Glutamatergic neuron (in vitro differentiated cells): ENCODE measurements at places on chromosomes 2 and 18. TPM values are rescaled to one million over a fixed set of nuclear protein-coding genes. Genes with fewer than 3 reads are reported as not detected.

DNA sequence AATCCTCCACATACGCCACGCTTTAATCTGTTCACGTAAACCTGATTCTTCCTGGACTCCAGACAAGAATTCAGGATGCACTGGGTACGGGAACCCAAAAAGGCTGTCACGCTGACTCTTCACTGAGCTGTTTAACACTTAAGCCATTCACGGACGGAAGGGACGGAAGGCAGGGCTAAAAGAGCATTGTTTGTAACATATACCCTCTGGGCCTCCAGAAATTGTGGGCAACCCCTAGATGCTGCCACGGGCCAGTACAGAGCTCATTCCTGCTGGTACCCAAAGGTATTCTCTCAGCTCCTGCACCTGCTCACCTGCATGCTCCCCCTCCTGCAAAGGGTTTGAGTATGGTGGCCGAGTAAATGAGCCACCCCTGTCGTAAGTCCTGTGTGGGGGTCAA is 45.6 kb upstream of the RMP24 start:
- peaks cover 6% of the 10 kb centered on the region for H3K36me3 ChIP-seq
- DNase-seq, result no peak
- no peaks in the 10 kb centered on the region for H3K27me3 ChIP-seq
- H3K4me3 ChIP-seq, result no peak overlapping the region

DNA sequence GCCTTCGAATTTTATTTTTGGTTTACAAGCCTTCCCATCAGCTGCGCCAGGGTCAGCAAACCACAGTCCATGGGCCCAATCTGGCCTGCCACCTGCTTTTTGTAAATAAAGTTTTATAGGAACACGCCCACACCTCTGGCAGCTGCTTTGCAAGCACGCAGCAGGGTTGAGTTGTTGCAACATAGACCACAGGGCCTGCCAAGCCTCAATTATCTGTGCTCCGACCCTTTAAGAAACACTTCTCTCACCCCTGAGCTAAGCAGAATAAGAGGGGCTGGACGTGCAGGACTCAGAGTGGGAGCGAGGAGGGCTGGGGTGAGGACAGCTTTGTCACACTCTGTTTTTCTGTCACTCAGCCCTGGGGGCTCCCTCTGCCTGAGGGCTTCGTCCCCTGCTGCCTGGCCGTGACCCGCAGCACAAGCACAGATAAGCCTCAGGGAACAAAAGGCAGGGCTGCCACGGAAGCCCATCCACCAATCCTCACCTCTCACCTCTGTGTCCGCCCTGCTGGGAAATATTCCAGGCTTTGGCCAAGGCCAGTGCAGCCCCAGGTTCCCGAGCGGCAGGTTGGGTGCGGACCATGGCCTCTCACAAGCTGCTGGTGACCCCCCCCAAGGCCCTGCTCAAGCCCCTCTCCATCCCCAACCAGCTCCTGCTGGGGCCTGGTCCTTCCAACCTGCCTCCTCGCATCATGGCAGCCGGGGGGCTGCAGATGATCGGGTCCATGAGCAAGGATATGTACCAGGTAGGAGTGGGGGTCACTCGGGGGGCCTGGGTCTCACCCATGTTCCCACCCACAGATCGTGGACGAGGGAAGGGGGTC is at the start of gene AGXT:
Gene AGXT (plus strand): TSS at position 539 of the 823 bp plus-strand sequence. CDS start 42 bp downstream, at position 581.
- no peaks in the 10 kb centered on the region for H3K4me1 ChIP-seq
- peaks cover 6% of the 10 kb centered on the region for H3K27me3 ChIP-seq
- H3K4me3 ChIP-seq, result no peak within 1 kb of the TSS

- H3K4me3 ChIP-seq, result peak overlapping the region; percentile 38
- H3K27me3 ChIP-seq, result peaks cover 5% of the 10 kb centered on the region
- no peak for DNase-seq
Measured at GRCh38 chr2:71550801-71551630, 97.7 kb downstream of the DYSF start.

- H3K4me1 ChIP-seq, result no peaks in the 10 kb centered on the region
- no peaks in the 10 kb centered on the region for H3K36me3 ChIP-seq
- no peak for DNase-seq
- H3K4me3 ChIP-seq, result no peak overlapping the region
Measured at GRCh38 chr18:44502790-44503189, 177.9 kb upstream of the SETBP1 start.

- H3K36me3 ChIP-seq, result no peaks in the 10 kb centered on the region
- no peak for DNase-seq
- no peak overlapping the region for H3K4me3 ChIP-seq
- no peak overlapping the region for H3K27ac ChIP-seq
Measured at GRCh38 chr2:227848146-227848545, 23.3 kb upstream of the DAW1 start.

DNA sequence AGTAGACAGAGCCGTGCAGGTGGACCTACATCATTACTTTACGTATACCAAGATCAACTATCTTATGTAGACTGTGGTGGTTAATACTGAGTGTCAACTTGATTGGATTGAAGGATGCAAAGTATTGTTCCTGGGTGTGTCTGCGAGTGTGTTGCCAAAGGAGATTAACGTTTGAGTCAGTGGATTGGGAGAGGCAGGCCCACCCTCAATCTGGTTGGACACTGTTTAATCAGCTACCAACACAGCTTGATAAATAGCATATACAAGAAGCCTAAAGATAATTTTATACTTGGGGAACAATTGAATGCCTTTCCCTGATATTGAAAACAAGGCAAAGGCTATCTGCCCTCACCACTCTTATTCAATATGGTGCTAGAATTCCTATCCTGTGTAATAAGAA is 604.2 kb upstream of the ZEB2 start:
- no peak overlapping the region for H3K4me3 ChIP-seq
- H3K4me1 ChIP-seq, result no peaks in the 10 kb centered on the region
- no peak for DNase-seq
- no peak overlapping the region for H3K27ac ChIP-seq
- H3K36me3 ChIP-seq, result no peaks in the 10 kb centered on the region

DNA sequence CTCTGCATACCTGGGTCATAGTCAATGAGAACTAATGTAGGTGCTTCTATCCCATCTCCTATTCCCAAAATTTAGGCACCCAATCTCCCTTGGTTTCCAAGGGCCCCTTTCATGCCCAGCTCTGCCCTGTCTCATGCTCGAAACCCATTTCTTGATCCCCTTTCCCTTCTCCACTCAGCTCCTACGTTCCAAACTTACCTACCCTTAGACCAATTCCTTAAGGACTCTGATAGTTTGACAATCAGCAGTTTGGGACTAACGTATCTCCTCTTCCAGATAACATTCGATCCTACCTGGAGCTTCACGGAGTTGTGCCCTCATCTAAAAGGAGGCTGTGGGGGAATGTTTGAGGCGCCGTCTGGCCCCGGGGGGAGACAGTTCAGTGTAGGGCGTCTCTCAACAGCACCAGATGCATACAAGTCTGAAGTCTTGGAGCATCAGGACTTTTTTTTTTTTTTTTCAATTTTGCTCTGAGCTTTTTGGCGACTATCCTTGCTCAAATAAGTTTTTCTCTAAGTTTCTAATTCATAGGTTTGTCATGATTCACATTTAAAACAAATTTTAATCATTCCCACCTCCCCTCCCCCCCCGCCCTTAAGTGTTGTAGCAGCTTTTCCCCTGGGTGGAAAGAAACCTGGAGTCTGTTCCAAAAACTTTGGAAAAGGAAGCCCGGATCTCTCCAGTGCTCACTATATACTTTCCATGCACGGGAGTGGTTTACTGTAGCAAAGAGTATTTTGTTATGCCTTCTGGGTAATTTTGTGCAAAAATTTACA is 141.2 kb upstream of the LGALSL start:
- peaks cover 3% of the 10 kb centered on the region for H3K36me3 ChIP-seq
- H3K4me3 ChIP-seq, result no peak overlapping the region
- DNase-seq, result no peak
- no peak overlapping the region for H3K27ac ChIP-seq
- peaks cover 8% of the 10 kb centered on the region for H3K4me1 ChIP-seq

DNA sequence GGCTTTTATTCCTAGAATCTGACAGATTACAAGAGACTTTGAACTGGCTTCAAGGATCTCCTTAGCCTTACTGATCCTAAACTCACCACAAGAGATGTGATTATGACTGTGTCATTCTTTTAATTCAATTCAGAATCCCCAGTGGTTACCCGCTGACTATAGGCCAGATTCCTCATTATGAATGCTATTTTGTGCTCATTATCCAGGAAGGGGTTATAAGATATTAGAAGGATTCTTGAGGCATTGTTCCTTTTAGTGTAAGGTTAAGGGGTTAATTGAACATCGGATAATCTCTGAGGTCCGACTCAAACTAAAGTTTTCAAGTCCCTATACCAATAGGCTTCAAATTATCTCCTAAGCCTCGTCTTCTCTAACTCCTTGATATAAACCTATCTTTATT is 39.4 kb upstream of the TDRD15 start:
- no peaks in the 10 kb centered on the region for H3K36me3 ChIP-seq
- no peak overlapping the region for H3K4me3 ChIP-seq
- H3K27me3 ChIP-seq, result no peaks in the 10 kb centered on the region
- no peaks in the 10 kb centered on the region for H3K4me1 ChIP-seq

GRCh38 chr18:61988100-61988499 is 95.3 kb upstream of the RNF152 start:
- no peak overlapping the region for H3K27ac ChIP-seq
- no peaks in the 10 kb centered on the region for H3K36me3 ChIP-seq
- H3K4me3 ChIP-seq, result no peak overlapping the region
- no peak for DNase-seq

DNA sequence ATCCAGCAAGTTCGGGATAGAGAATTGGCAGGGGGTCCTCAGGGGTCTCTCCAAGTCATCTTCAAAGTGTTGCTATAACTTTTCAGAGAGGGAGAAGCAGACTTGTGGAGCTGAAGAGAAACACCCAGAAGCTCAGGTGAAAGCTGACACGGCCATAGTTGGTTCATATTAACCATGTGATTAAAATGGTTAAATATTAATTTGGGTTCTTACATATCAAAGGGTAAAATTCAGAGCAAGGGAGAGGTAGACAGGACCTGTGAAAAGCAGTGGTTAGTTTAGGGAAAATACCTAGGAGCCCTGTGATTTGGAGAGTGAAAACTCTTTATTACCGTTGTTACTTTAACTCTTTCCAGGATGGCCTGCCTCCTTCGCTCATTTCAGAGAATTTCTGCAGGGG is at the start of gene UGT1A6:
Gene UGT1A6 (plus strand): TSS at position 243 of the 400 bp plus-strand sequence. CDS start 115 bp downstream, at position 358.
- no peaks in the 10 kb centered on the region for H3K4me1 ChIP-seq
- DNase-seq, result no peak
- H3K27me3 ChIP-seq, result no peaks in the 10 kb centered on the region
- no peak within 1 kb of the TSS for H3K4me3 ChIP-seq
- no peaks in the 10 kb centered on the region for H3K36me3 ChIP-seq
- H3K27ac ChIP-seq, result no peak within 1 kb of the TSS

GRCh38 chr2:207978177-207978948 is 47.0 kb downstream of the PLEKHM3 start:
- no peaks in the 10 kb centered on the region for H3K36me3 ChIP-seq
- DNase-seq, result no peak
- H3K4me1 ChIP-seq, result no peaks in the 10 kb centered on the region
- no peaks in the 10 kb centered on the region for H3K27me3 ChIP-seq
- no peak overlapping the region for H3K27ac ChIP-seq

DNA sequence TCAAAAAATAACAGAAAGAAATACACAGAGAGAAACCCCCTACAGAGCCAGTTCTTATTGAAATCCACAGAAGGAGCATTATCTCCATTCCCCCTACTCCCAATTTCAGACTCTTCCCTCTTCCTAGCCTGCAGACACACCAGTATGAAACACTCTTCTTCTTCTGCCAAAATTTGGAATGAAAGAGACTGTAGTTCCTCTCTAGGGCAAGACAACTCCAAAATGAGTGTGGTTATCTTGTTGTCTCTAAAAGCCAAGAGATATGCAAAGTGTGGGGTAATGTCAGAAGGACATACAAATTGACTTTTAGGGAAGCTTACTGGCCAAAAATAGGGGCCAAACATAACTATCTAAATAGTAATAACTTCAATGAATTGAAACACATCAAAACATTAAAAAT is 337.1 kb upstream of the SETBP1 start:
- H3K27me3 ChIP-seq, result no peaks in the 10 kb centered on the region
- no peaks in the 10 kb centered on the region for H3K36me3 ChIP-seq
- no peak overlapping the region for H3K4me3 ChIP-seq
- no peak overlapping the region for H3K27ac ChIP-seq

DNA sequence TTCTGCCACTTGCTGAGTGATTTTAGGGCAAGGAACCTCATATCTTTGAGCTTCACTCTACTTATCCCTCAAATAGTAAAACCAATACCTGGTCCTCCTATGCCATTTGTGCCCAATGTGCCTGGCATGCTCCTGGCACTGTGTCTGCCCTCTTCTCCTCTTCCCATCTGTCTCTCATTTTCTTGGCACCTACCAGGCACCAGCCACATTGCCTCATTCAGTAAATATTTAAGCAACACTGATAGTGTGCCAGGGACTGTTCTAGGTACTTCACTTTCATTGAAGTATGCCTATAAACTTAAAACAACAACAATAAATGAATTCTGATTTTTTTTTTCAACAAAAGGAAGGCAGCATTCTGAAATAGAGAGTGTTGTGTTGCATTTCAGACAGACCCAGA is 15.1 kb upstream of the BOD1L2 start:
- no peak overlapping the region for H3K27ac ChIP-seq
- H3K27me3 ChIP-seq, result no peaks in the 10 kb centered on the region
- H3K4me1 ChIP-seq, result peaks cover 17% of the 10 kb centered on the region
- H3K36me3 ChIP-seq, result peaks cover 5% of the 10 kb centered on the region

DNA sequence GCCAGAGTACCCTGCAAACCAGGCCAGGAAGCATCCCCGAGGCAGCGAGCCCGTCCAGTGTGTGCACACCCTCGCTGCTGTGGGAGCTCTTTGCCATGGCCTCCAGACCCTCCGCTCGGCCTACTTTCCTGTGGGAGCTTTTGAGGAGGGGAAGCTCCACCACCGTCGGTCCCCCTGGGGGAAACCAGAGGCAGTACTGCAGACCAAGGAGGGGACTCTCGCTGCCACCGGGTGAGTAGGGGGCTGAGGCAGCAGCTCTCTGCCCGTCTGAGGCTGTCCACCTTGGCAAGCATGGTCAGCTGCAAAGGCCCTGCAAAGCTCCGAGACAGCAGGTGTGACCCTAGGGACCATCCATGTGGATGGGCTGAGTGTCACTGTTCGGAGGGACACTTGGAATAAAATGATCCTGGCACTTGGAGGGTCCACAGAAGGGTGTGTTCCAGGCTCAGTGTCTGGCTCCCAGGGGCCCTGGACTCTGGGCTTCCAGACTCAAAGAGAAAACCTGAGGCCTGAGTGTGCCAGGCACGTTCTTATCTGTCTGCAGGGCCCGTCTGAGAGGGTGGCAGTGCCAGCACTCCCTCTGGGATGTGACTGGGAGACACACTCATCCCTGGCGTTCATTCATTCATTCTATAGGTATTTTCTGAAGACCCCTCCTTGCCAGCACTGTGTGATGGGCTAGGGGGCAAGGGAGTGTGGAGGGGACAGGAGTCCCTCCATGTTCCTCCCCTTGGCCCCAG is 282.8 kb upstream of the HS6ST1 start:
- H3K4me1 ChIP-seq, result no peaks in the 10 kb centered on the region
- H3K4me3 ChIP-seq, result no peak overlapping the region
- no peaks in the 10 kb centered on the region for H3K36me3 ChIP-seq
- no peak overlapping the region for H3K27ac ChIP-seq

DNA sequence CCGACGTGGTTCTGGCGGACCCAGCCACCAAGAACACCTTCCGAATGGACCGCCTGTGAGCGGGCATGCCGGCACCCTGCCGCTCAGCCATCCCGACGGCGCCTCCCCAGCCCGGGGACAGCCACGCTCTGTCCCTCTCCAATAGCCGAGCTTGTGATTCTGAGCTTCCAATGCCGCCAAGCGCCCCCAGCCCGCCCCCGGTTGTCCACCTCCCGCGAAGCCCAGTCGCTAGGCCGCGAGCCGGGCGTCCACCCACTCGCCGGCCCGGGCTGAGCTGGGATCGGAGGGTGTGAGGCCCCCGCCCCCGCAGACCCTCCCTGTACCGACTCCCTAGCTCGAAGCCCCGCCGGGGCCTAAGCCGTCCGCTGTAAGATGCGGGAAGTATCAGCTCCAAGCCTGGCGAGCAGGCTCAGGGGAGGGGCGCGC is 1195.1 kb upstream of the CHAC2 start:
- H3K27me3 ChIP-seq, result peaks cover 6% of the 10 kb centered on the region
- no peak overlapping the region for H3K27ac ChIP-seq
- no peak overlapping the region for H3K4me3 ChIP-seq
- H3K4me1 ChIP-seq, result no peaks in the 10 kb centered on the region

Gene COL6A3
- total RNA-seq, result 0.07 TPM

Gene NFATC1
- 5.3 TPM for total RNA-seq

Gene IL36G
- total RNA-seq, result not detected
